ENCODE measurements at places on chromosomes 7 and 10. TPM values are rescaled to one million over a fixed set of nuclear protein-coding genes. Genes with fewer than 3 reads are reported as not detected.

The KCP gene
- total RNA-seq = 0.66 TPM

The PRR15 gene
- not detected for total RNA-seq

The ADCYAP1R1 gene
- total RNA-seq = not detected

The HOXA10 gene
- 0.15 TPM for total RNA-seq

The SEMA4G gene
- total RNA-seq = 2.3 TPM

The SPAM1 gene
- total RNA-seq = not detected

The TAS2R38 gene
- not detected for total RNA-seq

The TAS2R3 gene
- total RNA-seq = 1.8 TPM

The SUGCT gene
- total RNA-seq = 8.9 TPM

The ANKRD2 gene
- total RNA-seq = 0.50 TPM

The AKR1D1 gene
- not detected for total RNA-seq

The VCL gene
- total RNA-seq = 261 TPM

The RFC2 gene
- 27.1 TPM for total RNA-seq

The ACSL5 gene
- total RNA-seq = 5.0 TPM

The SPDYE5 gene
- not detected for total RNA-seq

The KBTBD2 gene
- total RNA-seq = 38.8 TPM

All from smooth muscle cell of trachea (primary cell).